ENCODE measurements at places on chromosomes 1 and 21.
A peak's percentile ranks its signal among the peaks of the same experiment; 100 is the strongest.

DNA sequence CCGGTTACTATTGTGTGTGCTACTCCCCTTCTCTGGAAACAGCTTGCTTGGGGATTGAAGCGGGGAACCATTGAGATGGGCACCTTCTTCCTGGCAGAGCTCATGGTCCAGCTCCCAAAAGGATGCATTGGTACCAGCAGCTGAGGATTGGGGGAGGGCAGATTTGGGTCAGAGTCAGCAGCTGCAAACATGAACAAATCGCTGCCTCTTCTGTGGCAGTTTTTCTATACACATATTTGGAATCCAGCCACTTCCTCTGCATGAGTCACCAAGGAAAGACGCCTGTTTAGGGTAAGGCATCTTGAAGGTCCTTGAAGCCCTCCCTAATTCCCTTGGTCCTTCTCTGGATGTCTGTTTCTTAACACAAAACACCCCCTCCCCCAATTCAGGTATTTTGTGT lies 104.7 kb downstream of the DAB1 start:
- DNase-seq: no peak

- DNase-seq: peak; percentile 96
These were observed 30.4 kb upstream of the ZBTB21 start for GRCh38 chr21:42040411-42041180.

GRCh38 chr1:24351918-24352627 lies 32.9 kb downstream of the GRHL3 start:
- DNase-seq: no peak

DNA sequence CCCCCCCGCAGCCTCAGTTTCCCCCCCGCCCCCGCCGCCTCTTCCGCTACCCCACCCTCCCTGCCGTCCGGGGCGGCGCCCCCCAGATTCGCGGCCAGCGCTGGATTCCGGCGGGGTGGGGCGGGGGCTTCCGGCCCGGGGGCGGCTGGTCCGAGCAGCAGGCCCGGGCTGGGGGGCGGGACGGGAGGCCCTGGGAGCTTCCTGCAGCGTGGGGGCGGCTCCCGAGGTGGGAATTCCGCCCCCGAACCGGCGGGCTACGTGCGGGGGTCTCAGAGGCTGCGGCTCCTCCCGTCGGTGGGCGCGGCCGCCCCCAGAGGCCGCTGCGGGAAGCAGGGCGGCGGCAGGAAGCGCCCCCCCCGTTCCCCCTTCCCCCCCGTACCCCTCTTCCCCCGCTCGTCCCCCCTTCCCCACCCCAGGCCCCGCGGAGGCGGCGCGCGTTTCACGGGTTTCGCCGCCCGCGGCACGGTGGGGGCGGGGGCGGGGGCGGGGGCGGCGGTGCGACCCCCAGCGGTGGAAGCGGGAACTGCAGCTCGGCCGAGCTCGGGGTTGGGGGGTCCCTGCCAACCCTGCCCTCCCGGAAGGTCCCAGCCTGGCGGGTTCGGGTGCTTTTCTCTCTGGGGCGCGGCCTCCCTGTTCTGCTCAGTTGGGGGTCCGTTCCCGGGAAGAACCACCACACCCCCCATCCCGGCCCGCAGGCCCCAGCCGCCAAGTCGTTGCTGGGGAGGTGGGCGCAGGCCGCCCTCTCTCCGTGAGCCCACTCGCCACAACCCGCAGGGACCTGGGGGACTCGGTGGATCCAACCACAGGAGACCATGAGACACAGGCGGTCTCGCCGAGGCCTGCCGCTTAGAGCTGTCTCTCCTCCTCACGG lies 76.3 kb downstream of the MORN1 start:
- peak; percentile 26 for DNase-seq

DNA sequence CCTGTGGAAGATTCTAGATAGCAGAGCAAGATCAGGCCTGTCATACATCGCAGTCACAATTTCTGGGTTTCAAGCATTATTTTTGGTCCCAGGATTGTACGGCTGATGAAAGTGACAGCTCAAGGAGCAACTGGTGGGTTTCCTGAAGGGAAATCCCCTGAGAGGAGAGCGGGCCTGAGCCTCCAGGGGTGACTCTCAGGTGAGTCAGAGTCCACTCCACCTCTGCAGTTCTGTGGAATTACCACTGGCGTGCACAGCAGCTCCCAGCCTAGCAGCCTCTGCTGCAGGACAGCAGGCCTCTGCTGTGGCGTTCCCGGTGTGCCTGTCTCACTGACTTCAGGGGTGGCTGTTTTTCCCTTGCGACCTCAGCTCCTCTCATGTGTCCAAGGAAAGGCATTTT lies 24.4 kb downstream of the SLC66A1 start:
- no peak for DNase-seq

GRCh38 chr1:10677491-10678391 lies 118.7 kb downstream of the CASZ1 start:
- DNase-seq: no peak

DNA sequence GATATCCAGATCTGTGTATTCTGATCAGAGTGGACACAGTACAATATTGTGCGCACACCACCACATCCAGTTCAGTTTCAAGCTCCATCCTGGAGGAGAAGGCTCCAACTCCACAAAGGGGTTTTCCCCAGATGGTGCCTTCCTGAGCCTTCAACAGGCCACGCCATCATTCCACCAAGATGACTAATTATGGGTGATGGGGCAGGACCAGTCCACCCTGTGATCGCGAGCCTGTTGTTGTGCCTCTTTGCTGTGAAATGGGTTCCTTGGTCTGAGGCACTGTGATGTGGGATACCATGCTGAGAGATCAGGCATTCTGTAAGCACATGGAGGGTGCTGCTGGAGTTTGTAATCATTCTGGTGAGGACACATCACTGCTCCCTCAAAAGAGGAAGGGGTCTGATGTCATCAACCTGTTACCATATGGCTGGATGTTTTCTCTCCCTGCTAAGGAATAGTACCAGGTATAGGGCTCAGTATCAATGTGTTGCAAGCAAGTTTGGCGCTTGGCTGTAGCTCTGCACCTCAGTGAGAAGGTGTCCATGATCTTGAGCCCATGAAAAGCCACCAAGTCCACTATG lies 6.7 kb upstream of the SH2D2A start:
- DNase-seq: no peak

DNA sequence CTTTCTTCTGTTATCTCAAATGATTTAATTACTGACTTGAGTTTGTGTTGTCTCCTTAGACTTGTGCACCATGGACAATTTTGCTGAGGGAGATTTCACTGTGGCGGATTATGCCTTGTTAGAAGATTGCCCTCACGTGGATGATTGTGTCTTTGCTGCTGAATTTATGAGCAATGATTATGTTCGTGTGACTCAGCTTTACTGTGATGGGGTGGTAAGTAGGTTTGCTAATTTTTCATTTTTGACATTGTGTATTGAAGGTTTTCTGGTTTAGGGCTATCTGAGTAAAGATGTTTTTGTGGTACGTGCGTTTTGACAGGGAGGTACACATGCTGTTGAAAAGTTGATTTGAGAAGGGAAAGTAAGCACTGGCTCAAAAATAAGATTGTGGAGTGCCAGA lies 14.1 kb downstream of the TTC3 start:
- peak; percentile 72 for DNase-seq

DNA sequence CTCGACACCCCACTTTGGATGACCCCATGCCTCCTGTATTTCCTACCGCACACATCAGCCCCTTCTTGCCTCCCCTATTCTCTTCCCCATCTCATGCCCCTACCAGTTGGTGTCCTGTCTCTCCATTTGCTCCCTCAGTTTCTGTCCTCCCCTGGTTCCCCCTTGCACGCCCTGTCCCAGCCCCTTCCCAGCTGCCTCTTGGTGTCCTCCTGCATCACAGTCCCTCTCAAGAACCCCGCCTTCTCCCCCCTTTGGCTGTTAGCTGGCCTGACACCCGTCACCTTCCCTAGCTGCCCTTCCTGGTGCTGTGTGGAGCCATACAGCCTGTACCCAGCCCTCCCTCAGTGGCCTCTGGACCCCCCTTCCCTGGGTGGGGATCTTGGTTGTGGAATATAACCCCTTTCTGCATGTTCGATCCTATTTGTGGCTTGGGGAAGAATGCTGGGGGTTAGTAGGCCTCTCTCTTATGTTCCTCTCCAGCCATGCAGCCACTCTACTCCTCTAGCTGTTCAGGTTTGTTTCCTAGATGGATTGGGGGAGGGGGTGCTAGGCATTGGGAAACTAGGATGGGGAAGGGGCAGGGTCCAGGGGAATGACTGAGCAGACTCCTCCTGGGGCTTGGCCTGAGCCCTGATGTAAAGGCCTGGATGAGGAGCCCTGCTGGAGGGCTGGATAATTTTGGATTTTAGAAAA lies 41.4 kb upstream of the NFASC start:
- no peak for DNase-seq

DNA sequence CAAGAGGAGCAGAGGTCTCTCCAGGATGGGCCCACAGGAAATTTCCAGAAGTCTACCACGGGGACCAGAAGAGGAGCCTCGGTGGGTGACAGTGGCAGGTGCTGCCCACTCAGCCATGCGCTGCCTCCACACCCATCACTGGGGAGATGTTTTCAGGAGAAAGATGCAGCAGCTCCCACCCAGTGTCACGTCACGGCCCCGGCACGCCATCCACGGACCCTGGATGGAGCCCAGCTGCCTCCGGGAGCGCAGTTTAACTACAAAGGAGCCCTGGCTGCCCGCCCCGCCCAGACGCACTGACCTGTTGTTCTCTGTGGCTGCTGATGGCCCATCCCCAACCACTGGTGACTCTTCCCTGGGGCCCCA lies 6.8 kb downstream of the TSPEAR start:
- no peak for DNase-seq

- no peak for DNase-seq
These were observed 185.5 kb downstream of the RYR2 start for GRCh38 chr1:237227476-237227875.

DNA sequence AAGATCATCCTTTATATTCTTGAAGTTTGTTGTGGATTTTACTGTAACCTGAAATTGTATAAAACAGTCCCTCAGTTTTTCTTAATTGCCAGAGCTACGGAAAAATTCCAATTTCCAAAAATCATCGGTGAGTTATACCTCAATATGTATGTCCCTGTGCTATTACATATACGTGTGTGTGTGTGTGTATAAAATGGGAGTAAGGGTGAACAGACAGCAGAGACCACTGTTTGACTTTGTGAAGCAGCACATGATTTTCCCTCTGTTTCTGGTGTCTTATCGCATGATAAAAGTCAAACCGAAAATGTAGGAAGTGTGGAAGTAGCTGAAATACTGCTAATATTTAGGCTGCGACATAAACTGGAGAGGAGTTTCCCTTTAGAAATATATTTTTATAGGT lies 1.2 kb downstream of the OR2T1 start:
- no peak for DNase-seq

DNA sequence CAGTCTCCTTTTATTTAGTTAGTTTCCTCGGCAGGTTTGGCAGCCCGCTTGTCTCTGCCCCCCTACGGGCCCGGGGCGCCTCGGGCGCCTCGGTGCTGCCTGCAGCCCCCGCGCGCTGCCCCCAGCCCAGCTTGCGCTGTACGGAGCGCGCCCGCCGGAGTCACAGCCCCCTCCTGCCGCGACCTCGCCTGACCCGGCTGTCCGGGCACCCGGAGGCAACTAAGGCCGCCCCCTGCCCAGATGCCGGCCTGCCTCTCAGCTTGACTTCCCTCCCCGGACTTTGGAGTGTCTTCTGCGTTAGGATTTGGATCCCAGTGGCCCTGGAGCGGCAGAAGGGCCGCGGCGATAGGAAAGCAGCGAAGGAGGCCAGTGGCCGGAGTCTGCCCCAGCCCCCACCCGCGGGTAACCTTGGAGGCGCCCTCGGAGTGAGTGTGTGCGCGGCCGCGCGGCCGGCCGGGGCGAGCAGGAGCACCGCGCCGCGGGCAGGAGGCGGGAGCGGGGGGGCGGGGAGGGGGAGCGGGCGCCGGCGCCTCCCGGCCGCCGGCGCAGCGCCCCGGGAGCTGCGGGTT lies 7.6 kb downstream of the CDKN2C start:
- DNase-seq: peak; percentile 74

GRCh38 chr1:173415905-173416450 lies 61.2 kb upstream of the PRDX6 start:
- DNase-seq: no peak

- no peak for DNase-seq
These were observed 6.9 kb upstream of the TAS1R2 start for GRCh38 chr1:18866314-18866713.

DNA sequence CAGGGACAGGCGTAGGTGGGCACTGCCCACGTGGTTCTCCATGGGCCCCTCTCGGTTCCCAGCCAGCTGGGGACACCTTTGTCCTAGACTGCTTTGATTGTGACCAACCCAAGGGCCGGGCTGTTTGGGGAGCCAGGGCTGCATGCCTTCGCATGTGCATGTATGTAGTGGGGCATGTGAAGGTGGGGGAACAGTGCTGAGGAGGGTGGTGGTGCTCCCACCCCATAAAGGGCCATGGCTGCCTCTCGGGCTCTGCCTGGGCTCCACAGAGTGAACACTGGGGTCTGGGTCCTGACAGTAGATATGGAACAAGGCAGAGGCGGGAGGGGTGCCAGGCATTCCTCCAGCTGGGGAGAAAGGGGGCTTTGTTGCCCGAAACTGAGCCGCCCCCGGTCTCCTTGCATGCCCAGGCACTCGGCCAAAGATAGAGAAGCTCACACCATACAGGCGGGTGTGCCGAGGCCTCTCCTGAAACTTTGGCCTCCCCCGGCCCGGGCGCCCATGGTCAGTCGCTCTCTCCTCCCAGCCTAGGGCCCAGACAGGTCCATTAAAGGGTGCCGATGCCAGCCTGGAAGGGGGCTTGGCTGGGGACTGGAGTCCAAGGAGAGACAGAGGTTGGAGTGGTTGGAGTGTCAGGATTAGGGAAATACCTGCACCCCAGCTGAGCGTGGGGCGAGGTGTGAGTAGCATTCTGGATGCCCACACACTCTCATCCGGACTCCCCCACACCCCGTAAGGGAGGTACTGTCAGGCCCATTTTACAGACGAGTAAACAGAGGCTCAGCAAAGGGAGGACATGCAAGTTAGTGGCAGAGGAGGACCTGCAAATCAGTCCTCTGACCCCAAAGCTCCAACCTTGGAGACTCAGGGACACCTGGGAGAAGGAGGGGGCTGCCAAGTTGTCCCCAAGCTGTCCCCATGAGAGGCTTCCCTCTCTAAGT lies 41.1 kb downstream of the EPHA2 start:
- DNase-seq: no peak

GRCh38 chr1:60984062-60984799 lies 98.1 kb upstream of the NFIA start:
- peak; percentile 14 for DNase-seq

Data from fibroblast of gingiva (primary cell).